ENCODE measurements at places on chromosomes 5 and 9.

DNA sequence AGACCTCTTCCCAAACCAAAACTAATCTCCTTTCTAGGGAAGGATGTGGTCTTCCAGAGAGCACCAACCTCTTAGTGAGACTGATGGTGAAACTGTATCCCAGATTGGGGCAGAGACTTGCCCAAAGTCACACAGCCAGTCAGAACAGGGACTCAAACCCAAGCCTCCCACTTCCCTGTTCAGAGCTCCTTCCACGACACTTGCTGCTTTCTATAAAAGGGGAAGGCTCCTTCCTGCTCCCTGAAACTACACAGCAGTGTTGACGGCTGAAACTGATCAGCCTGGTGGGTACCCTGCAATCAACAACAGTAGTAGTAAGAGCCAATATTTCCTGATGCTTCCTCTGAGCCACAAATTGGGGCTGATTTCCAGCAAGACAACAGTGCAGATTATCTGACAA is 1.5 kb downstream of the TOR2A start:
- DNase-seq: no peak

DNA sequence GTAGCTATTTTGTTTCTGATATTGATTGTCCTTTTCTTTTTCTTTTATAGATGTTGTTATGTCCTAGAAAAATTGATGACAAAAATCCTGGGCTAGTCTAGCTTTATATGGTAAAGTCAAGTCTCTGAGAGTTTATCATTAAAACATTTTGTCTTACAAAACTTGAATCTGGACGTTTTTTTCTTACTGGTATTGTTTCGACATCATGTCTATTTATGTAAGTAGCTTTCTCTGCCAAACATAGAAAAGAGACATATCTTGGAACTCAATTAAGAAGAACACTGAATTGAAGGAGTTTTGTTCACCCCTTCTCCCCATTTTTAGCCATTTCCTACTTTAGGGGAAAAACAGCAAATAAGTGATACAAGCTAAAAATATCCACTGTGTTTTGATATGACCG is 151.5 kb downstream of the ISOC1 start:
- no peak for DNase-seq

DNA sequence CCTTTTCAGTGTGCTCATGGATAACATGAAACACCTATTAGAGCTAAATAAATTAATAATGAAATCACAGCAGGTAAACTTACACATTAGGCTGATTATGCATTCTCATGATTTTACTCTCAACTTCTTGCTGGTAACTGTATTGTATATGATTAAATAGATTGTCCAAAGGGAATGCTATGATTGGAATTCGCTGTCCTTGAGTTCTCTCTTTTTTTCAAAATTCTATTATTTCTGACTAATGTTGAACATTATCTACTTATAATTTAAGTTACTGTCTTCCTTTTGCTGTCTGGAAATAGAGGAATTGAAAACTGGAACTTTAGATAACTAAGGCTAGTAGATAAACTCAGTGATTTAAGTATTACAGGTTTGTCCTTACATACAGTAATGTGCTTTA is 13.1 kb downstream of the CENPH start:
- no peak for DNase-seq

- no peak for DNase-seq
Observed at GRCh38 chr5:142317753-142318152, 7.1 kb downstream of the SPRY4 start.

DNA sequence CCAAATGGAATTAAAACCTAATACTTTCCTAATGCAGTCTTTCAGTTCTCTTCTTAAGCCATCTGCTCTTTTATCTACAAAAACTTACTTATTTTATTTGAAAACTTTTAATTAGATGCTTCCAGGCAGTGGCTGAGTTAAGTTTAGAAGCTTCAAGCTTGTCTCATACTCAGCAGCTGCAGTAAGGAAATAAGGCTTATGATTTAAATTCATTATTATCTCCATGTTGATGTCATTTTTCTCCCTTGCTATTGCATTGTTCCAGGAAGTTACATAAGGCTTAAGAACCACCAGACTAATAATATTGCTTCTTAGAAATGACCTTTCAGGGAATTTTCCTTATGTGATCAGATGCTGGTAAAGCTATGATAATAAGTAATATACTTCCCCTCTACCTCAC is 119.6 kb downstream of the PPP2R2B start:
- no peak for DNase-seq

GRCh38 chr9:22383718-22384117 is 62.9 kb upstream of the DMRTA1 start:
- DNase-seq: no peak

DNA sequence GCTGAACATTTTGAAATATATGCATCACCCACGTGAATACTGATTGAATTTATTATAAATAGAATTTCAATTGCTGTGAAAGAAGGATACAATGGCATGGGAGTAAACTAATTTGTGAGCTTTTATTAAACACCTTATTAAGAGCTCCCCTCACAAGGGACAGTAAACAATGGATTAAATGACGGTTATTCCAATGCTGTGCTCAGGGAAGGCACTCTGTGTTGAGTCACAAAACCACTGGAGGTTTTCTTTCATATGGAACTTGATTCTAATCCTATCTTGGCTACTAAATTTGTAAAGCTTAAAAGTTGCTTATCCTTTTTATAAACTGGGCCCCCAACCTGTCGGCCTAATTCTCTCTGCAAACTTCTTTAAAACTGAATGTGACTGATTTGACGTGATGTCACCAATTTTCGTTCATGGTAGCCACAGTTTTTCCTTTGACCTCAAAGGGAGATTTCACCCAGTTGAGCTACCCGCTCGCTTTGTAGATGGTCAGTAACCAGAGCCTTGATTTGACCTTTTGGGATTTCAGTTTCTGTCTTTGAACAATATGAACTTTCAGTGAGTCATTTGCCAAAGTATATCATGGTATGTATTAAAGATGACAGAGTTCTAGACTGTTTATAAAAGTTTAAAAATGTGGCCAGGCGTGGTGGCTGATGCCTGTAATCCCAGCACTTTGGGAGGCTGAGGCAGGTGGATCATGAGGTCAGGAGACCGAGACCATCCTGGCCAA is 61.3 kb upstream of the PIK3R1 start:
- no peak for DNase-seq

- DNase-seq: no peak
Observed at GRCh38 chr9:26561928-26562327, 330.7 kb downstream of the CAAP1 start.

DNA sequence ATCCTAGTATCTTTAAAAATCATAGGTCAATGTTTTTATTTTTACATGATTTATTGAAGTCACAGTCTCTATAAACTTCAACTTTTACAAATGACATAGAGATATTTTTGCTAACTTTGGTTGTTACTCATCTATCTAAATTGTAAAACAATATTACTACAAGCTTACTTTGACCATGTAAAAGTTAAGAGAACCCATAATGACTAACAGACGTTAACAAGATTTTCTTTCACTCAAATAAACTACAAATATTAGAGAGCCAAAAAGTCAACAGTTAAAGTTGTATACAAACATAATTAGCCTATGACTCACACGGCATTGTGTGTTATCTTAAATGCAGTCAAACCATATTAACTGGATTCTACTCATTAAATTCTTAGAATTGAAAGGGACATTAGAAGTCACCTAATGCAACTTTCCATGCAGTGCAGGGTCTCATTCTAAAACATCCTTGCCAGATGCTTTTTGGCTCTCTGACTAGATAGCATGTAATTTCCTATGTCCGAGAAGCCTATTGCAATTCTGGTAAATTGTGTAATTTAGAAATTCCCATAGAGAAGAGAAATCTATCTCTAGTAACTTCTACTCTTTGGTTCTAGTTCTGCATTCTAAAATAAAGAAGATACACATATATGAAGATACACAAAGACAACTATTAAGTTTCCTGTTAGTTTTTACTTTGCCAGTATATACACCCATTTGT is 42.2 kb upstream of the UGT3A2 start:
- no peak for DNase-seq

GRCh38 chr9:74282526-74283253 is 214.4 kb upstream of the RORB start:
- DNase-seq: no peak

All from activated T-helper 1 cell treated with Interleukin-2 at 50 U/mL for 16 hours (primary cell).